ENCODE measurements at places on chromosomes 3 and 15.

GRCh38 chr15:80831192-80831591, 52.0 kb downstream of the CEMIP start:
- no peak for DNase-seq

GRCh38 chr3:33403756-33404155, 36.4 kb downstream of the UBP1 start:
- no peak for DNase-seq

GRCh38 chr3:3260870-3261269, 81.4 kb upstream of the CRBN start:
- DNase-seq = no peak

DNA sequence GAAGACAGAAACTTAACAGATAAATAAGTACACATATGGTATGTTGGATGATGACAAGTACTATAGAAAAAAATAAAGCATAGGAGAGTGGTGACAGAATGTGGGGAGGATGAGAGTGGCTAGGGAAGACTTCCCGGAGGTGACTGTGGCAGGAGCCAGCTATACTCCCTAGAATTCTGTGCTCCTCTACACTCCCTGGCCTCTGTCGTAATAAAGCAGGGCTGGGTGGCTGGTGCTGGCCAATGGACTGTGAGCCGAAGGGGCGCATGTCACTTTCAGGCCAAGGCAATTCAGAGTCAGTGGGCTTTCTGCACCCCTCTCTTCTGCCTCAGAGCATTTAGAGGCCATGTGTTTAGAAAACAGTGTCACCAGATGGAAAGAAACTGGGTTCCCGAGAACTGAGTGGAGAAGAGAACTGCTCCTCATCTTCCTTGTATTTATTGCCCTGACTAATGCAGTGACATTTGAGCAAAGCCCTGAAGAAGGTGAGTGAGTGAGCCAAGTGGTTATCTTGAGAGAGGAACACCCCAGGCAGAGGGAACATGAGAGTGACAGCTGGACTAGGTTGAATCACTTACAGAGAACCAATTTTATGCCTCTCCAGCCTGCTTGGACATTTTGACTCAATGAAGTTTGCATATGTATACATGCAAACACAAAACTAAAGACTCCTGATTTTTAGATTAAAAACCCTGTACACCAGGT, 5.2 kb upstream of the VPS8 start:
- DNase-seq = no peak

GRCh38 chr3:102255736-102256135, 179.1 kb upstream of the ZPLD1 start:
- DNase-seq = no peak
